ENCODE measurements at places on chromosomes 5 and 9.

DNA sequence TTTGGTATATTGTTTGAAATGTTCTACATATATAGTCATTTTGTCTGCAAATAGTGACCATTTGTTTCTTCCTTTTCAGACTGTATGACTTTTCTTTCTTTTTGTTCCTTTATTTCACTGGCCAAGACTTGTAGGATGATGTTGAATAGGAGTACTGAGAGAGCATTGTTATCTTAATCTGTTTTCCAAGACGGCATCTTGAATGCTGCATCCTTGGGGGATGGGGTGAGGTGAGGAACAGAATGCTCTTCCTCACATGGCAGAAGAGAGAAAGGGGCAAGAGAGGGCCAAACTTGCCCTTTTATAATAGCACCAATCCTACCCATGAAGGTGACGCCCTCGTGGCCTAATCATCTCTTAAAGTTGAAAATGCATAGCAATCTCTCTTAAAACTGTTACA lies 3.7 kb upstream of the ZNF510 start:
- DNase-seq, result no peak

- DNase-seq, result no peak
These were observed 83.0 kb upstream of the SLC1A3 start for GRCh38 chr5:36523450-36523849.

- DNase-seq, result no peak
These were observed 2.0 kb upstream of the REEP5 start for GRCh38 chr5:112923988-112924387.

DNA sequence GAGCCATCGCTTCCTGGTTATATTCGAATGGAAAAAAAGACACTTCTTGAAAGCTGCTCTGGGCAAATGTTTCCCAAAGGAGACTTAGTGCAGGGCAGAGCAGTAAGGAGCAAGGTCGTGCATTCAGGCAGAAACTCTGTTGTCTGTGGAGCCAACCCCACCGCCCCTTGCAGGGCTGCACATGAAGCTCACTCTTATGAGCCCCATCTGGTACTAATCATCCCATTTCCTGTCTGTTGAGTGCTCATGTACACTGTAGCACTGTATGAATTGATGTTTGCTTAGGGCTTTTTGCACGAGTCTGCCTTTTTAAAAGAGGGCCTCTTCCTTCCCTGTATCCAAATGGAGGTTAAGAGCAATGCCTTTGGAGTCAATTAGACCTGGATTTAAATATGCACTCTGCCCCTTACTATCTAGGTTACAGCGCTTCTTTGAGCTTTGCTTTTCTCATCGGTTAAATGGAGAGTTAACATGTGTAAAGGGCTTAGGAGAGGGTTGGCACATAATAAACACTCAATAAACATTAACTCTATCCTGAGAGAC lies 25.4 kb downstream of the HMHB1 start:
- DNase-seq, result no peak

DNA sequence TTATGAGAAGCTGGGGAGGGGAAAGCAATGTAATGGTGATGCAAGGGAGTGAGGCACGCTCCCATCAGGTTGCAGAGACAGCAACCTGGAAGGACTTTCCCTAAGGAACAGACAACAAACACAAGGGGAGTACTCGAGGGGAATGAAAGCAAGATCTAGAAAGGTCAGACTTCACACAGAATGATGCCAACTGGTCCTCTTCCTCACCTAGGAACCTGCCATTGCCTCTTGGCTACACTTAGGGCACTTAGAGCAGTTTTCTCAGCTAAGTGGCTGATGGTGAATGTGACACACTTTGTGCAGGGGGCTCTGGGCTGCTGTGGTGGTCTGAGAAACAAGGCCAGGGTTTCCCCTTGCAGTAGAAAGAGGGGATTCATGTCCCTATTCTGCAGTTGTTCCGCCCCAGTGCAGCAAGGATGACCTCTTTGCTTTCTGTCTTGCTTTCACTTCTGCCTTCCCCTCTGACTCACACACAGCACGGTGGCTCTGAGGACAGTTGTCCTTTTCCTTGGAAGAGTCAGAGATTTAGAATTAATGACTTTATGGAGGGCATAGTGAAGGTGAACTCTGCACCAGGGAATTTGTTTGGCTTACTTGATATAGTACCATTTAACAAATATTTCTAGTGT lies 394.0 kb upstream of the KLF4 start:
- DNase-seq, result no peak

DNA sequence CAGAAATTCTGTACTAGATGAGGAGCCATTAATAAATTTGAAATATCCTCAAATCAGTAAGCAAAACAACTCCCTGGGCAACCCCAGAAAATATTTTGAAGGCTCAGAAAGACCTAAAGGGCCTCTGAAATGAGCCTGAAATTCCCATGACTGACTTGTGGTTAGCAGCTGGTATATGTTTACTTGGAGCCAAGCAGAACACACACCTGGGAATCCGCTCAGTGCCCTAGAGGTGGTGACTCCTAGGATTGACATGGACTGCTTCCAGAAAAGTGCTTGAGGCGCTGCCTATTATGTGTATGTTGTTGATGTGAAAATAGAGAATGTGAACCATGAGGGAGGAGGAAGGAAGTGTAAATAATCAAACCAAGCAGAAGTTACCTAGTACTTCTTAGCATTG lies 14.7 kb downstream of the RFK start:
- no peak for DNase-seq

- DNase-seq, result no peak
These were observed 534.7 kb downstream of the CAAP1 start for GRCh38 chr9:26357803-26358344.

- DNase-seq, result no peak
These were observed 39.9 kb downstream of the MOCS2 start for GRCh38 chr5:53069626-53070025.

DNA sequence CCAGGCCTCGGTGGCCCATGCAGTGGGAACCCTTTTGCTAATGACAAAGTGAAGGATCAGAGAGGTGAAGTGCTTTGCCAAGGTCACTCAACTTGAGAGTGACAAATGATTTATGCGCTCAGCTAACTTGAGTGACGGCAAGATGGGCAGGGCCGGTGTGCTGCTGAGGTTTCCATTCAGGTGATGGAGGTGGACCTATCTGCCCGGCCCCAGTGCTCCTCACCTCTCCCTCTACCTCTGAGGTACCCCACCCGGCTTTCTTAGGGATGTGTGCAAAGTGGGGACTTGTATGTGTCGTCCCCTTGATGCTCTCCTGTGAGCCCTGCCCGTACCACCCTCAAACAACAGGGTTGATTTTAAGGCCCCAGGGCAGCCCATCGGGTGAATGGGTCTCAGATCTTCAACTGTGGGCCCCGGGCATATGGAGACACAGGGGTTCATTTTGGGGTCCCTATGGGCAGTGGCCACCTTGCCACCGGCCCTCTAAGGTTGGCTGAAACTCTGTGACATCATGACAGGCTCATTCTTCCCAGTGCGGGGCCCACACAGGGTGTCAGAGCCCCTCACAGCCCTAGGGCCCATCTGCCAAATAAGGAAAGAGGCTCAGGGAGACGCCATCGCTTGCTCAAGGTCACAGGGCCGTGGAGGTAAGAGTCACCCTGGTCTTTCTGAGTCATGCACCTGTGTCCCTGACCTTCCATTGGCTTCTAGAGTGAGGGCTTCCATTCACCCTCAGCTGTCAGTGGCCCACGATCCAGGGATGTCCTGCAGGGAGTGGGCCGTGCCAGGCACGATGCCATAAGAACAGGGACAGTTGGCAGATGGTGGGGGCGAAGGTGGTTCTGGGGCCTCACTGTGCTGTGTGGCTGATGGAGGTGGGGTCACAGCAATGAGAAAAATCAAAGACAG lies 170.6 kb upstream of the MVB12B start:
- no peak for DNase-seq

- DNase-seq, result no peak
These were observed 4.2 kb downstream of the MELK start for GRCh38 chr9:36576866-36577265.

DNA sequence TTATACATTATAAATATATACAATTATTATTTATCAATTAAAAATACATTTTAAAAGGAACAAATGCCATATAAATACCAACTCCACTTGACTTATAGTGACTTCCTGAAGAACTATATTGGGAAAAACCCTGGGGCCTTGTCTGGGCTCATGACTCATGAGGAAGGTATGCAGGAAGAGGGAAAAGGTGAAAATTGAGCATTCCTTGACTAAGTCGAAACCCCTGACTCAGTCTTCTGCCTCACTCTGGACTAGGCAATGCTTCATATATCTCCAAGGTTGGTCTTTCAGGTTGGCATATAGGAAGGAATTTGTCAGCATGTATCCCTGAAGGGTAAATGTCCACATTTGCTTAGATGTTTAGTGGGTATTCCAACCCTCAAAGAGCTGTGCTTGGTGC lies 78.5 kb downstream of the SH3TC2 start:
- no peak for DNase-seq

GRCh38 chr9:81237565-81238231 lies 451.6 kb downstream of the TLE1 start:
- no peak for DNase-seq

GRCh38 chr5:163564321-163564938 lies 59.0 kb downstream of the MAT2B start:
- peak; percentile 47 for DNase-seq

DNA sequence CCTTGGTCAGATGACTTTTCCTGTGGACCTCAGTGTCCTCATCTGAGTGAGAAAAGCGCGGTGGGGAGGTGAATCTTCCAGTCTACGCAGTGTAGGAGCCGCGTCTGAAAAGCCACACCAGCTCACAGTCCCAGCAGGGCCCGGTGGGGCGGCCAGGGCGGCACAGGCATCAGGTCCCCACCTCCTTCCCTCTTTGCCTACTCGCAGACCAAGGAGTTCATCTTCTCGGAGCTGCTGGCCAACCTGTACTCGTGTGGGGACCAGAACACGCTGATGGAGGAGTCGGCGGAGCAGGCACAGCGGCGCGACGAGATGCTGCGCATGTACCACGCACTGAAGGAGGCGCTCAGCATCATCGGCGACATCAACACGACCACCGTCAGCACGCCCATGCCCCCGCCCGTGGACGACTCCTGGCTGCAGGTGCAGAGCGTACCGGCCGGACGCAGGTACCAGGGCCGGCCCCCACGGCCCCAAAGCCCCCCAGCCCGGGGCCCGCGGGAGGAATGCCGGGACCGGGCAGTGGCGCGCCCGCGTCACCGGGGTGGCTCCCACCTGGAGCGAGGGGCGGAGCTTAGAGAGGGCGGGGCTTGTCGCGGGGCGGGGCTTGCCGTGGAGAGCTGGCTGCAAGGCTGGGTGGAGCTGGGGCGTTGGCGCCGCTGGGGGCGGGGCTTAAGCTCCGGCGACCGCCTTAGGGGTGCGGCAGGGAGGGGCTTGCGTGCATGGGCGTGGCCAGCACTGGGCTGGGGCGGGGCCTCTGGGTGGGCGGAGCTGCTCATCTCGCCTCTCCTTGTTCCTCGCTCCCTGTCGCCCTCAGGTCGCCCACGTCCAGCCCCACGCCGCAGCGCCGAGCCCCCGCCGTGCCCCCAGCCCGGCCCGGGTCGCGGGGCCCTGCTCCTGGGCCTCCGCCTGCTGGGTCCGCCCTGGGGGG lies 25.6 kb downstream of the GOLGA2 start:
- DNase-seq, result peak; percentile 97

DNA sequence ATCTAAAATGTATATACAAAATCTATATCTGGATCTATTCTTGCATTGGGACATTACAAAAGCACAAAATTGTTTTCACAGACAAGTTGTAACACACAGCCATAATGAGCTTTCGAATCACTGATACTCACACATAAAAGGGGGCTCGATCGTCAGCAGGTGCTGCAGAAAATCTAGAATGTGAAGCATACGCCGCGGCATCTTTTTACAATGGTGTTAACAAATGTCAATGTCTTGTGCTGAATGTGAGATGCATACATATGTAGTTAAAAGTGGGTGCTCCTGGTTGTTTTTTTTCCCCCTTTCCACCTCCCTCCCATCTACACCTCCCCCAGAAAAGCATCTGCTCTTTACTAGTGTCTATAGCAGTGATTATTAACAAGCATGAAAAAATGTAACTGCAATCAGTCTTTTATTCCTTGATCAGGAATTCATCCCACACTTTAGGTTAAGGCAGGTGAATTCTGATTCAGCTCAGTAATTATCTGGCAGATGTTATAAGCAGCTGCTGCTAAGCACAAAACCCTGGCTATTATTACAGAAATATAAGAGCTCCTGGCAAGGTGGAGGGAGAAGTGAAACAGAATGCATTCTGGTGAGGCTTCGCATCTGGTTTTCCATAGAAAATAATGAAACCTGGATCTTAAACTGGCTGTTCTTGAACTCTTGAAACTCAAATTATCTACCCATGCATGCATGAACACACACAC lies 114.1 kb downstream of the MPDZ start:
- no peak for DNase-seq

GRCh38 chr5:78781611-78782286 lies 133.2 kb upstream of the LHFPL2 start:
- no peak for DNase-seq

GRCh38 chr5:140399979-140400729 lies 1.5 kb upstream of the ANKHD1 start:
- DNase-seq, result no peak

GRCh38 chr5:139138109-139138508 lies 60.1 kb downstream of the SIL1 start:
- DNase-seq, result no peak

GRCh38 chr5:59090323-59090722 lies 507.4 kb downstream of the RAB3C start:
- DNase-seq, result no peak

- DNase-seq, result no peak
These were observed 113.2 kb downstream of the DCP2 start for GRCh38 chr5:113089653-113090335.

DNA sequence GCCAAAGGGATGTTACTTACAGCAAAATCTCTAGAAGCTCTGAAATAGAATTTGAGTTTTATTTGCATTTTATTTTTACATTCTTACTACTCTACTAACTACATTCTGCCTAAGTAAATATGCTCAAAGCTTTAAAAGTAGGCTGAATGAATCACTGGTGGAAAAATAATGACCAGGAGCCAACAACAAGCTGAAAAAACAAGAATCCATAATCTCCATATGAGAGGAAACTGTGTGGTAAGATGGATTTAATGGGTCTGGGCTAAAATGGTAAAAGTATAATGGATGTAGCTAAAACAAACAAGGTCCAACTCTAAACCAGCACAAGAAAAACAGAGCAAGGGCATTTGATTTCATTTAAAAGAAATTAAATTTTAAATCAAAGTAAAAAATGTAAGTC lies 525.8 kb upstream of the FTMT start:
- no peak for DNase-seq

DNA sequence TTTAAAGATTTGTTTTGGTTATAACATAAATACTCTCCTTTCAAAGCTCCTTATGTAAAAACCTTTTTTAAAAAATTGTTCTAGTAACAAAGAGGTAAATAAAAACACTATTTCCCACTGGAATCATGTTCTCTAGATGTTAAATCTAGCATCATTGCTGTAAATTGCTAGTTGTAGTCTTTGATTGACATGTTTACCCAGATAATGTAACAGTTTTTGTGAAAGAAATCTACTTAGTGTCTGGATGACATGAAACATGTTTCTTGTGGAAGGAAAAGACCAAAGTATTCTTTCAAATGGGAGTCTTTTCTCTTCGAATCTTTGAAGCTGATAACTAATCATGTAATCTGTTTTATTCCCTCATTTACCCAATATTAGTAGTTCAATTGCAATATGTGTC lies 1565.9 kb upstream of the WWC1 start:
- no peak for DNase-seq

All from effector CD4-positive, alpha-beta T cell (primary cell).